ENCODE measurements at places on chromosomes 7 and 10. TPM values are rescaled to one million over a fixed set of nuclear protein-coding genes. Genes with fewer than 3 reads are reported as not detected.
A peak's percentile ranks its signal among the peaks of the same experiment; 100 is the strongest.

DNA sequence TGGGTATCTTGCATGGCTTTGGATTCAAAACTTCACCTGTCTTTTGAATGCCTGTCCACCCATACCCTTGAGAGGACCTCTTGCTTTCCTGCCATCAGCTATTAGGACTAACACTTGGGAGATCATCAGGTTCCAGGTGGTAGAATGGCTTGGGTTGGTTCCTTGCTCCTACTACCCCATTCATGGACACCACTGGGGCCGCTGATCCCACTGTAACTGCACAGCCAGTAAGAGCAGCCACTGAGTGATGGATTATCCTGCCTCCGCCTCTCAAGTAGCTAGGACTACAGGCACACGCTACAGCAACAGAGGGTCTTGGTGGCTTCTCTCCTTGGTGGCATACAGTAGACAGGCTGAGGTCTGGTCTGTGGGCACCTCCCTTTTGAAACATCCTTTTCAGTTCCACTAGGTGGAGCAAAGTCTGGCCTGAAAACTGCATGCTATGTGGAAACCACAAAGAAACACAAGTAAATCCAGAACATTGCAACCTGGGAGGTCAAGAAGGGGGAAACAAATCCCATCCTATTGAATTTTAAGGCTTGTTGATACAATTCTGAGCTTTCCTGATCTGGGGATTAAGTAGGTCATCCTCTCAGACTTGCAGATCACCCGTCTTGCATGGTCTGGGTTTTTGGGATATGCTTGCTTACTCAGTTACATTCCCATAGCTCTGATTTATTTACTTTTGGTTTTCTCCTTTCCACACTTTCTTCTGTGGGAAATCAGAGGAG lies 9.4 kb downstream of the WBP1L start:
- DNase-seq: peak; percentile 74

DNA sequence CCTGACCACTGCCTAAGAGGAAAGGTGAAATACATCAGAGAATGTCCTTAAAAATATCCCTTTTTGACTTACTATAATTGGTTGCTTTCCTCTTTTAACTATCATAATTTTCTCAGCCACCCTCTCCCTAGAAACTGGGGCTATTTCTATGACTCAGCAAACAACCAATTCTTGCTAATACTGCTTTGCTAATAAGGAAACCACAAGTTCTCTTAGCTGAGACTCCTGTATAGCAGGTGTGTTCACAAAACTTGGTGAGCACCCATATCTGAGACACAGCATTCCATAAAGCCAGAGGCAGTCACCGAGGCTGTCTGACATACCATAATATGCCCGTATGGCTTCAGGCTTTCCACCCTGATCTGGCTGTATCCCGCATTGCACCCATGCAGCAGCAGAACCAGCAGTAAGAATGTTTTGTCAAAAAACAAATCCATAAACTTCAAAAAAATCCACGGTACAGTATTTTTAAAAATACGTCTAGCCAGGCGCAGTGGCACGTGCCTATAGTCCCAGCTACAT lies 191.7 kb upstream of the C7orf33 start:
- DNase-seq: no peak

KCP gene
- total RNA-seq: not detected

DNA sequence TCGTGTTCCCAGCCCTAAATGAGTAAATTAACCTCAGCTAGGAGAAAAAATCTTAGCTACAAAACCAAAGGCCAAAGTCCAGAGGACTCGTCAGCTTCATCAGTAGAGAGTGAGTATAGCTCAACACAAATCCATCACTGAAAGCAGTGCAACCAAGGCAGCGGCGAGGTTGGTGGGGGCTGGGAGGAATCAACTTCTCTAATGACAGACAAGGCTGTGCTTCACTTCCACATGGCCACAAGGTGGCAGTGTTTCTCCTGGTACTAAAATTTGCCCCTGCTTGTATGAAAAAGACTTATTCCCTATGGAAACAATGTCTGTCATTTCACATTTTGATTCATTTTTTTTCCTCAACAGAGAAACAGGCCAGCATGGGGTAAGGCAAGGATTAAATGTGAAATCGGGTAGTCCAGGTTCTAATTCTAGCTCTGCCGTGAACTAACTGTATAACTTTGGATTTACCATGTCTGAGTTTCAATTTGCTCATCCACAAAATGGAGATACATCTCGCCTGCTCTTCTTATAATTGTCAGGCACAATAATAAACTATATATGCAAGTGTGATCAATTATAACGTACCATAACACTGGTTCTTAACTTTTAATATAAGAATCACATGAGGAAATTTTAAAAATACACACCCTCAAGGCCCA lies 39.3 kb downstream of the FAS start:
- peak; percentile 73 for DNase-seq

GRCh38 chr7:106486331-106486730 lies 174.6 kb downstream of the CCDC71L start:
- DNase-seq: no peak

- DNase-seq: no peak
Measured at GRCh38 chr7:184294-185264, 7.8 kb upstream of the FAM20C start.

SHH gene
- total RNA-seq: not detected

DNA sequence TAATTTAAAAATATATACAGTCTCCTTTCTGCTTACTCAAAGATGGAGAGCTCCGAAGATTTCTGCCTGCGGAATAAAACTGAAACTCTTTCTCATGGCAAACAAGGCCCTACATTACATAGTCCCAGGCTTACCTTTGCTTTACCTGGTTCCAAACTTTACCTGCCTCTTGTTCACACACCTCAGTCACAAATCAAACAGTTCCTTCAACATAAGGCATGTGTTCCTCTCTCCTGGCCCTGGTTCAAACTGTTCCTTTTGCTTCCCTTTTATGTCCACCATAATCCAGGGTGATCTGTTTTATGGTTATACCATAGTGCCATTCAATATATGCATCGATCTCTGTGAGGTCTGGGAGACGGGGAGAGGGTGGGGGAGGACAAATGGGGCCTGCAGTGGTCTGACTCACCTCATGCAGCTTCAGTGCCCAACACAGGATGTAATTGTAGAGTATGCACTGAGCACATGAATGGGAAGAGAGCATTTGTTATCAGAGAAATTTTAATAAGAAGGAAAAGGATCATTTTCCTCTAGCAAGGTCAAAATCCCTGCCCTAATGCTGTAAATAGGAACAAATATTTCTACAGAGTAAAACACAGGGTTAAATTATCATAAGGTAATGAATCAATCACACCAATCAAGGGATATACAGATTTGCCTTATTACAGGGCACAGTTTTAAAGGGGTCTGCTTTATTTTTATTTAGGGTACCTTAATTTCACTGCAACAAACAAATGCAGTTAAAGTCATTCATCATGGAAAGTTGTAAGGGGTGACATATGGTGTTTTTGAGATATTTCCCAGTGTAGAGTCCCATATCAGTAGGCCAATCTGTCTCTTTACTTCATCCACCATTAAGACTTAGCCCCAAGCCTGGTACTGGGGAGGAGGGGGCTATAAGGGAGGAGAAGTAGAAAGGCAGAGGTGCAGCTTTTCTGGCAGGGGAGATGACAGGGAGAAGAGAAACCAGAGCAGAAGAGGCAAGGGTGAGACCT lies 88.8 kb upstream of the PDE1C start:
- no peak for DNase-seq

DNA sequence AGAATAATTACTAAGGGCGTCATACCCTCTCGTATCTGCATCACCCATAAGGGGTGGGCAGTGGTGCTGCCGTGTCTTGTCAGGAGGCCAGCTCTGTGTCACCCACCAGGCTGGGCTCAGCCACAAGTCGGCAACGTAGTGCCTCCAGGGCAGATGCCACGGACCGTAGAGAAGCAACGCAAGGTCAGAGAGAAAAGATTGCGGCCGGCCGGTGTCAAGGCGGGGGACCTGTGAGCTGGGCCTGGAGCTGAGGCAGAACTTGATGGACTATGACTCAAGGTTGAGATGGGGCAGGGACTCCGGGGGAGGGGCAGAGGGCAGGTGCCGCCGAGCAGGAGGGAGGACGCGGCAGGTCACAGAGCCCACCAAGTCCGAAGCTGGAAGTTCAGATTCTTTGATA lies 29.5 kb downstream of the FOXK1 start:
- DNase-seq: no peak

DNA sequence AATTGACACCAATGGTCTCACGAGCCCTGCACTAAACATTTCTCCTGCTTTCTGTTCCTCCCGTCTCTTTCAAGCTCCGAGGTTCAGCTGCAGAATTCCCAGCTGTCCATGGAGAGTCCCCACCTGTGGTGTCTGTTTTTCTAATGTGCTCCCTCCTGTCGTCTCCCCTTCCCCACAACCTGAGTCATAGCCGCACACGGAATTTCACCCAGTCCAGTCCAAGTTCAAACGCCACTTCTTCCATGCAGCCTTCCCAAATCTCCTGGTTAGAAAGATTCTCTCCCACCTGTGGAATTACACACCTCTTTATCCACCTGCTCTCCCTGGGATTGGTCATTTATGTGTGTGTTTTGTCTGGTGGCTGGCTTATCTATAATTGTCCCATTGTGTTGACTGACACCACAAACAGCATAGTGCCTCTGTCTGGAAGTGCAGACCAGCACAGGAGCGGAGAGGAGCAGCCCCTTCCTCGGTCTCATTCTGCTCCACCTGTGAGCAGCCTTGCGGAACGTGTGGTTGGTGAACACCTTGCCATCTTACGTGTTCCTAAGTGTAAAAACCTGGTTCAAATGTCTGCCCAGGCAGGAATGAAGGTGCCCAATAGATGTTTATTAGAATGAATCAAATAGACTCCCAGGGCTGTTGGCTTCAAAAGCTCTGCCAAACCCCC lies 3.3 kb upstream of the DIP2C start:
- no peak for DNase-seq

HSPB1 gene
- 97.6 TPM for total RNA-seq

GRCh38 chr10:63236113-63236935 lies 103.2 kb downstream of the NRBF2 start:
- peak; percentile 87 for DNase-seq

NOLC1 gene
- total RNA-seq: 72.3 TPM

UCMA gene
- not detected for total RNA-seq

DNA sequence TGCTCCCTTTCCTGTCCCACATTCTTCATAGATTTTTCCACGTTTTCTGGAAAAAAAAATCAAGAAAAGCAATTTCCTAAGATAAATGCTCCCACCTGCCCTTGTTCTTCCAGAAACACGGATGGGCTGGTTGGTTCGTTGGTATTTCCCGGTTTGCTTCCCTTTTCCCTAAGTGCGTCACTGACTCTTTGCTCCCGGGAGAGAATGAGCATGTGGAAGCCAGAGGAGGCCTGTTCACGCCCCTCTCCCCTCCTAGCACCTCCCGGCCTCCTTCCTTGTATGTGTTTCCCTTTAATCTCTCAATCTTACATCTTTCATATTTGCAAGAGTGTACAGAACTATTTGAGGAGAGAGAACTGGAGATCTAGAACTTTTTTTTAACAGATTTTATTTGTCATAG lies 442.0 kb downstream of the GFRA1 start:
- DNase-seq: no peak

GRCh38 chr7:27739301-27739908 lies 557 bp upstream of the TAX1BP1 start:
- no peak for DNase-seq

FAM241B gene
- 3.3 TPM for total RNA-seq

CLDN15 gene
- 6.0 TPM for total RNA-seq

GDF2 gene
- total RNA-seq: not detected

- no peak for DNase-seq
Measured at GRCh38 chr7:47465191-47465590, 116.7 kb downstream of the TNS3 start.

GRCh38 chr7:38702002-38702535 lies 70.9 kb upstream of the AMPH start:
- DNase-seq: no peak

DNA sequence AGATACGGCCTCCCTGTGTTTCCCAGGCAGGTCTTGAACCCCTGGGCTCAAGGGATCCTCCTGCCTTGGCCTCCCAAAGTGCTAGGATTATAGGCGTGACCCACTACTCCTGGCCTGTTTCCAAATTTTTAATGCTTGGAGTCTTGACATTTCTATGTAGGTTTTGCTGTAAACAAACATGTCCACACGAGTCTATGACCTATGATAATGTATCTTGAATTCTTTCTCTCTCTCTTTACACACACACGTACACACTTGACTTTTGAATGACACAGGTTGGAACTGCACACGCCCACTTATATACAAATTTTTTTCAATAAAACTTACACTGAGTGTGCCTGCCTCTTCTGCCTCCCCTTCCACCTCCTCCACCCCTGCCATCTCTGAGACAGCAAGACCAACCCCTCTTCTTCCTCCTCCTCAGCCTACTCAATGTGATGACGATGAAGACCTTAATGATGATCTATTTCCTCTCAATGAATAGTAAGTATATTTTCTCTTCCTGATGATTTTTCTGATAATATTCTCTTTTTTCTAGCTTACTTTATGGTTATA lies 44.1 kb upstream of the LAMB1 start:
- no peak for DNase-seq

CAMK2B gene
- not detected for total RNA-seq

PRLHR gene
- total RNA-seq: not detected

LRRC18 gene
- total RNA-seq: 0.06 TPM

DNA sequence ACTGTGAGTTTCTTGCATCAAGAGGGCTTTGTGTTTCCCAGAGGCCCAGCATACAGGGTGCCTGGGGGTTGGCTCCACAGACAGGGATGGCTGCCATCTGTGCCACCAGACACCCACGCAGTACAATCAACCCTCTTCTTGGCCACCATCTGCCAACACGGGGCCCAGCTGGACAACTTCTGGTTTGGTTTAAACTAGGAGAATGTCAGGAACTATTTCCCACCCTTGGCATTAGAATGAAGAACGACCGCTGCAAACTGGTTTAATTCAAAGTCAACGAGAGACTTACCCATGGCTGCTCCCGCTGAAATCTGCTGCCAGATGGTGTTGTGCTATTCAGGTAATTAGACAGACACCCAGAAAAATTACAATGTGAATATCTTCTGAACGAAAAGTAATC lies 27.8 kb downstream of the NMT2 start:
- no peak for DNase-seq

ODAD2 gene
- total RNA-seq: 1.8 TPM

A1CF gene
- total RNA-seq: 0.10 TPM

DNA sequence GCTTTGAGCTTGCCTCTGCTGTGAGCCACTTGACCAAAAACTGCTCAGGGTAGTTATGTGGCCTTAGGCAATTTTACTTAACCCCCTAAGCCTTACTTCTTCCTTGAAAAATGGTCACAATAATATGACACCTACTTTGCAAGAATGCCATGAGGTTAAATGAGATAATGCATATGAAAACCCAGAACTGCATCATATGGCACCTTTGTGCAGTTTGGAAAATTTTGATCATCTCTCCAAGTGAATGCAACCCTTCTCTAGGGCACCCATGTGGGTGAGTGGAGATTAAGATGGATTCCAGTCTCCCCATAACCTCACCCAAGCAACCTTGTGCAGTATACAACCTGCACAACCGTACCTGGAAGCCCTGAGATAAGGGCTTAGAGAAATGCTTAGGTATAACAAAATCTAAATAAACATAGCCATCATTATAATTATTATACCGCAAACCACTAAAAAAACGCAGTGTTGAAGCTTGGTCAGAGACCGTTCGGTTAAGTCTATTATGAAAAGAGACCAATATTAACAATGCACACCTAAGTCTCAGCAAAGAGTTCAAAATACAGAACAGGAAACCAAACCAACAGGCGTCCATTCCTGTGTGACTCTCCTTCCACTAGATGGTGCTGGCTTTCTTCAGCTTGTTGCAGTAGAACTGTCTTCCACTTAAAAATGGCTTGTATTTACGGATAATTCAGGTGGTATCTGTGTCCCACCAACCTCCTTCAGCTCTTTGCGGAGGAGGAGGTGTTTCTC lies 21.0 kb upstream of the ASB15 start:
- peak; percentile 64 for DNase-seq

LRMDA gene
- not detected for total RNA-seq

- DNase-seq: peak; percentile 23
Measured at GRCh38 chr7:117395743-117396142, 31.6 kb downstream of the ASZ1 start.

GRCh38 chr10:87896216-87896615 lies 32.8 kb downstream of the PTEN start:
- no peak for DNase-seq

Measured in H4 (cell line).